ENCODE measurements at places on chromosomes 1 and 21. TPM values are rescaled to one million over a fixed set of nuclear protein-coding genes. Genes with fewer than 3 reads are reported as not detected.

TSPAN2 gene
- 0.30 TPM for total RNA-seq

BNIPL gene
- 0.30 TPM for total RNA-seq

RNPC3 gene
- total RNA-seq: 3.9 TPM

ACTN2 gene
- total RNA-seq: under 0.01 TPM

TDRD5 gene
- total RNA-seq: not detected

CELSR2 gene
- 3.0 TPM for total RNA-seq

ASB17 gene
- not detected for total RNA-seq

ABCA4 gene
- total RNA-seq: 0.51 TPM

ATP1A4 gene
- total RNA-seq: not detected
